ENCODE measurements at places on chromosomes 16 and 17.

DNA sequence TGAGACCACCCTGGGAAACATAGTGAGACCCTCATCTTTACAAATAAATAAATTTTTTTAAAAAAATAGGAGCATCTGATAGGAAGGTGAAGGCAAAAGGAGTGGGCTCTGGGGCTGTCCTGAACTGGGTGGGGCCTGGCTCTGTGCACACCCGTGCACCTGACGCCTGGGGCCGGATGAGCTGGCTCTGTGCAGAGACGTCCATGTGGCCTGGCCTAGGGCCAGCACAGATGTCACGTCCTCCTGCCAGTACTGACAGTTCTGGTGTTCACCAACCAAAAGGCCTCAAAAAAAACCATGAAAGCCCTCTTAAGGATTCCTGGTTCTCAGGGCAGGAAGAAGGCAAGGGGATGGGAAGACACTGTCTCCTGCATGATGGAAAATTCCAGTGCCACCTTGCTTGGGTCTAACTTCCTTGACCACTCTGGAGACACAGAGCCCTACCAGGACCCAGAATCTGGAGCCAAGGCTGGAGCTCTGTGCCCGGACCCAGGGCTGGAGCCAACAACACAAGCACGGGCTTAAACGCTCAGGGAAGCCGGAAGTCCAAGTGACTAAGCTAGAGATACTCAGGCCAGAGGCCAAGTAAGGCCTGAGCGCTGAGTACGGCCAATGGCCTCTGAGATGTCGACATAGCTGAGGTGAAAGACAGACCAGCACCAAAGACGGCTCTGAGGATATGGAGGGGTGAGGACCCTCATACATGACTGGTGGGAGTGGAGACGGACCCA, 32.9 kb downstream of the COPRS start:
- DNase-seq = no peak

GRCh38 chr17:6092182-6092902, 22.2 kb downstream of the WSCD1 start:
- DNase-seq = no peak

DNA sequence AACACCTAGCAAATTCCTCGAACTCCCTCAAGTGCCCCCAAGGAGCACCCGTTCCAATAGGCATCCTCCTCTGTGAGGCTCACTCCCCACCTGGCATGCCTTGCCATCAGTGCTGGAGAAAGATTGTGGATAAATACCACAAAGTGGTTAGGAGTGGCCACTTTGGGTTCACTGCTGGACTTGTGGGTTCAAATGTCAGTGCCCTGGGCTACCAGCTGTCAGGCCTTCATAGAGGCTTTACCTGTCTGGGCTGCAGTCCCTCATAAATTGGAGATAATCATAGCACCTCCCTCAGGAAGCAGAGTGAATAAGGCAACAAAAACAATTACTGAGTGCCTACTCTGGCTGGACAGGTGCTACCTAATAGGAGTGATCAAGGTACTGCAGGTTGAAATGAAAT, 1.5 kb upstream of the SYT17 start:
- peak; percentile 19 for DNase-seq

- DNase-seq = no peak
Measured at GRCh38 chr16:72132726-72133125, 39.1 kb downstream of the DHX38 start.

DNA sequence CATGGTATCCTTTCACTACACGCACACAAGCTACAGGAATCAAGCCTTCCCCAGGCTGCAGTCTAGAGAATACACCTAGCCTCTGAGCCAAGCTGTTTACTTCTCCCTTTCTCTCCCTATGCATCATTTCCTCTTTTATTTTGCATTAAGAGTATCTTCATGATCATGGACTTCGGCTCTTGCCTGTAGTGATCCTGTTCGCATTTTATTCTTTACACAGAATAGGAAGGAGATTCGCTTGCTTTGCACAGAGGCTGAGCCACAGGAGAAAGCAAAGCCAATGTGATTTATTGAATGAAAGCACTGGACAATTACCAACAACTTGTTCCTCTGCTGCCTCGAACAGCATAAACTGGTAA, 172.7 kb downstream of the ANKFN1 start:
- peak; percentile 44 for DNase-seq

- DNase-seq = no peak
Measured at GRCh38 chr16:78844682-78845081, 745.2 kb downstream of the WWOX start.

DNA sequence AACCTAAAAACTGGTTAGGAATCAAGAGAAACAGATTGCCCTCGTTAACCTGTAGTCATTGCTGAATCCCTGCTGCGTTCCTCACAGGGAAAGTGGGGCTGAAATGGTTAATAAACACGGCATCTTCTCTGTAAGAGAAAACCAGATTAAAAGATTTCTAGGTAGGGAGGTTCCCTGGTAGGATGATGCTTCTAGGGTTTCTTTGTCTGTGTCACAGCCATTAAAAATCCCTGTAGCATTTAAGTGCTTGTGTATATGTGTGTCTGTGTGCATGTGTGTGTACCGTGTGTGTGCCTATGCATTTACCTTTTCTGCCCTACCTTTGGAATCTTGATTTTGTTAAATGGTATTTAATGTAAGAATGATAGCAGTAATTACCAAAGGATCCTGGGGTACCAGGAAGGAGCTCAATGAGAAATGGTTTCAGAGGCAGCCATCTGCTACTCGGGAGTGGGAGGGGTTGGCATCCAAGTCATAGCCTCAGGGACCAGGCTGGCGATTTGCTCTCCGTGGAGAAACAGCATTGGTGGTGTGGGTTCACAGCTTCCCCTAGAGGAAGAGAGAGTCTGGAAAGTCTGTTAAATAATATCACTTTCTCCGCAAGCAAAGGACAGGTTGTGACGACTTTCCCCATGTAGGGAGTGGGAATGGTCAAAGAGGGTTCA, 177.1 kb downstream of the HS3ST4 start:
- DNase-seq = no peak

DNA sequence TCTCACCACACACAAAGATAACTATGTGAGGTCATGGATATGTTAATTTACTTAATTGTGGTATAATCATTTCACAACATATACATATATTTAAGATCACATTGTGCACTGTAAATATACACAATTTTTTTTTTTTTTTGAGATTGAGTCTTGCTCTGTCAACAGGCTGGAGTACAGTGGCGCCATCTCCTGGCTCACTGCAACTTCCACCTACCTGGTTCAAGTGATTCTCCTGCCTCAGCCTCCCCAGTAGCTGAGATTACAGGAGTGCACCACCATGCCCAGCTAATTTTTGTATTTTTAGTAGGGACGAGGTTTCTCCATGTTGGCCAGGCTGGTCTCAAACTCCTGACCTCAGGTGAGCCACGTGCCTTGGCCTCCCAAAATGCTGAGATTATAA, 11.5 kb upstream of the PRSS54 start:
- DNase-seq = no peak

GRCh38 chr17:38352245-38353085, 821 bp downstream of the SOCS7 start:
- DNase-seq = peak; percentile 8

DNA sequence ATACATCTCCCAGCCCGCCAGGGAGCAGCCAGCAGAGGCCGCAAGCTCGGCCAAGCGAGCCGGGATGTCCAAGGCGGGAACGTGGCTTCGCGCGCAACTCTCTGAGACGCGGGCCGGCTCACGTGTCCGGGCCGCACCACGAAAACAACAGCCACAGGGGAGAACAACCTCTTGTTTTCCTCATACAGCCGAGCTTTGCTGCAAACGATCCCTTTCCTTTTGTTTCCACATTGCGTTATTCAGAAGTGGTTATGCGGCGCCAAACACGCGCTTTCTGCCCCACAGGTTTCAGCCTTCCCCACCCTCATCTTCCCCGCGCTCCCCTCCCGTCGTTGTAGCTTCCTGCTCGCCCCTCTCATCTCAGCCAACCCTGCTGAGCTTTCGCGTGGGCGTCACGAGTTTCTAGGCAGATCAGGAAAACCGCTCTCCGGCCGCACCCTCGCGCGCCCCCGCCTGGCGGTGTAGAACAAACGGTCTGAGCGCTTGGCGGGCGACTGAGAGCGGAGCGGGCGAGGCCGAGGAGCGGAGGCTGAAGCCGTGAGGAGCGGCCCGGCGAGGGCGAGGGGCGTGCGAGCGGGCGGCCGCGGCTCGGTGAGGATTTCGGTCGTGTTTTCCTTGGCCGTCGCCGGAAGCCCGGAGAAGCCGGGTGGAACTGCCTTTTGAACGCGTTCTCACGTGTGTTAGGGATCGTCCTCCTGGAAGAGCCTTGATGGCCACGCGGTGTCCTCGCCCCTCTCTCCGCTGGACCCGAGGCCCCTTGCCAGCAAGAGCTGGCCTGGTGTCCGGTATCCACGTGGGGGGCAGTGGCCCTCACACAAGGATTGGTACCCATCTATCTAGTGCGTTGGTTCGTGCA, 6.6 kb upstream of the SMARCD2 start:
- no peak for DNase-seq

DNA sequence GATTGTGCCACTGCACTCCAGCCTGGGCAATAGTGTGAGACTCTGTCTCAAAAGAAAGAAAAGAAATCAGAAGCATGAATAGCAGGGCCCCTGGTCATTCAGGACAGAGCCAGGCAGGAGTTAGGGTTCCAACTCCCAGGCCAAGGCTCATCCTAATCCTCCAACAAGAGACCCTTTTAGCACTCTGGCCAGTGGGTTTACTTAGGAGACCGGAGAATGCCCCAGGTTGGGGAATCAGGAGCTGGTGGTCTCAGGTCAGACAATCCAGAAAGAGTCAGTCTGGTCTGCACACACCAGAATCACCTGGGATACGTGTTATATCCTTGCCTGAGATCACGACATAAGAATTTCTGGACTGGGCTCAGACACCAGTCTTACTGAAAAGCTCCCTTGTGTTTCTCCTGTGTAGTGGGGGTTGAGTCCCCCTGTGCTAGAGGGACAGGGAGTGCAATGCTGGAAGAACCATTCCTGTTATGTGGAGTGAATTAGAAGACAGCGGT, 48.7 kb downstream of the CCDC42 start:
- DNase-seq = no peak

DNA sequence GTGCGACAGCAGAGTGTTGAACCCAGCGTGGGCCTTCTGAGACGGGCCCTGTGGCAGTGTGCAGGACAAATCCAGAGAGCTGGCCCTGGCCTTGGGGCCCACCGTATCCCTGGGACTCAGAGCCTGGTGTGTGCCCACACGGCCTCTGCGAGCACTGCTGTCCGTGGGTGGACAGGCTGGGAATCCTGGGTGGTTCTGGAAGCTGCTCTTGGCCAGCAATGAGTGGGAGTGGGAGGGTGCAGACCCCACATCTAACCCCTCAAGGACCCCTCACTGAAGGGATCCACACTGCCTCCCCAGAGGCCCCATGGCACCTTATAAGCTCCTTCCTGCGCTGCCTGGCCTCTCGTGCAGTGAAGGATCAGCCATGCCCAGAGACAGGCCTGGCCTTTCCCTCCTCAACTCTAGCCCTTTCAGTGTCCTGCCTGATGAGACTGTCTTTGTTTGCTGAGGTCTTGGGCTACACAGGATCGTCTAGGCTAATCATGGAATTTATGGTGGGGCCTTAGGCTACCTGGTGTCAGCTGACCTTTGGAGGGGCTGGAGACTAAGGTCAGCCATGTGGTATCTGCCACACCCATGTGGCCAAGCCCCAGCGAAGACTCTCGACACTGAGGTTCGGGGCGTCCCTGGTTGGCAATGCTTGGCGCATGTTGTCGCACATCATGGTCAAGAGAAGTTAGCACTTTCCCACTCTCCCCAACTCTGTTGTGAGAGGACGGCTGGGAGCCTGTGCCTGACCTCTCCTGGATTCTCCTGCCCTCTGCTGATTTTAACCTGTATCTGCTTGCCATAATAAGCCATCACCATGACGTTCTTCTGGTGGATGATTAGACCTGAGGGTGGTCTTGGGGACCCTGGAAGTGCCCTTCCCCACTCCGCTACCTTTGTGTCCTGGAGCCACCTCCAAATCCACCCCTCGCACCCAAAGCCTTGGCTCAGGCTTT, 16.4 kb upstream of the GINS2 start:
- DNase-seq = no peak

- DNase-seq = no peak
Measured at GRCh38 chr17:76678330-76678729, 32.4 kb downstream of the MXRA7 start.

GRCh38 chr16:2364638-2365210, 24.2 kb upstream of the ABCA3 start:
- peak; percentile 17 for DNase-seq
